ENCODE measurements at places on chromosomes 12 and 14.
A peak's percentile ranks its signal among the peaks of the same experiment; 100 is the strongest.

GRCh38 chr14:64732536-64733120, 28.4 kb downstream of the PLEKHG3 start:
- DNase-seq, result no peak

- no peak for DNase-seq
These were observed 263.2 kb downstream of the SEC23A start for GRCh38 chr14:38839694-38840365.

DNA sequence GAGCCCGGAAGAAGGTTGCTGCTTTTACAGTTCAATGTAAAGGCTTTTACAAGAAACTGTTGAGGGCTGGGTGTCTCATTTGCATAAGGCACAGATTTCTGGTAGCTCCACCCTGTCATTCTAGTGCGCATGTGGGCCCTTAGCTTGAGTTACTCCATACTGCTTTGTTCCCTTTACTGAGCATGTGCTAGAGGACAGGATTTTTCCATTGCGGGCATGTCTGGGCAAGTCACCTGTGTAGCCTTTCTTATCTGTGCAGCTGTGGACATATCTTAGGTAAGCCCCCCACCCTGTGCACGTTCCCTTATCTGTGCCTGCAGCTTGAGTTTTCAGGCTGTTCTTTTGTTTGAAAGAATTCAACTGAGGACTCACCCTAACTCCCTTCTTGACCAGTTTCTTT, 56.2 kb upstream of the ARHGAP5 start:
- no peak for DNase-seq

GRCh38 chr12:3752741-3753486, at the start of gene CRACR2A:
Gene CRACR2A (minus strand): TSS chr12:3753109. CDS start chr12:3696999, 56,110 bp downstream.
- peak; percentile 29 for DNase-seq

DNA sequence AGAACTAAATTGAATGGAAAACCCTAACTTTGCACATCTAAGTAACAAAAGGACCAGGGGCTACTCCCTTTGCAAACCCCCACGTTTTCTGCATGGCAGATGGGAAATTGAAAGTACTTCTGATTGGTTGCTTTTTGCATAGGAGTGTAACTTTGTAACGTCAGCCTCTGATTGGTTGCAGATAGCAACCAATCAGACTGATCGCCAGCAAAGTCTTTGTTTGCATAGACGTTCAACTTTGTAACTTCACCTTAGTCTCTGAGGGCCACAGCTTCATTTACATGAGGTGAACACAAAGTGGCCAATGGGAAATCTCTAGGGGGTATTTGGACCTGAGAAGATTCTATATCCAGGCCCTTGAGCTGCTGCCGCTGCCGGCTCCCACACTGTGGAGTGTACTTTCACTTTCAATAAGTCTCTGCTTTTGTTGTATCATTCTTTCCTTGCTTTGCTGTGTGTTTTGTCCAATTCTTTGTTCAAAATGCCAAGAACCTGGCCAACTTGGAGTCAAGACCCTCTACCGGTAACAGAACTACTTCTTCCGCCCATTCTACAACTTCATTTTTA, 102.5 kb upstream of the PRICKLE1 start:
- peak; percentile 1 for DNase-seq

DNA sequence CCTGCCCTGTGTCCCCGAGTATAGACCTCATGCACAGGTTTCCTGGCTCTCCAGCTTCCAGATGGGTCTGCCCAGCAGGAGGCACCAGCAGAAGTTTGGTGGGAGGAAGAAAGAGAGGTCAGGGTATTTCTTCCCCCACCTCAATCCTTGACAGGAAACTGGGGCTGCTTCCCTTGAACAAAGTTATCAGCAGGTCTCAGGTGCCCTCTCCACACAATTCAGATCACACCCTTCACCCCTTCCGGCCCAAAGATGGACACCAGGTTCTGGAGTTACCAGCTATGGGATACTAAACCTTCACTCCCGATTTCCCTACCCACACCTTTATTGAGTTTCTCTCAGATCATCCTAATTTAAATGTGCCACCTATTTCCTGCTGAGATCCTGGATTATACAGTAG, 1.2 kb downstream of the SART3 start:
- no peak for DNase-seq

GRCh38 chr12:118371321-118372282, 1.1 kb downstream of the TAOK3 start:
- DNase-seq, result no peak

DNA sequence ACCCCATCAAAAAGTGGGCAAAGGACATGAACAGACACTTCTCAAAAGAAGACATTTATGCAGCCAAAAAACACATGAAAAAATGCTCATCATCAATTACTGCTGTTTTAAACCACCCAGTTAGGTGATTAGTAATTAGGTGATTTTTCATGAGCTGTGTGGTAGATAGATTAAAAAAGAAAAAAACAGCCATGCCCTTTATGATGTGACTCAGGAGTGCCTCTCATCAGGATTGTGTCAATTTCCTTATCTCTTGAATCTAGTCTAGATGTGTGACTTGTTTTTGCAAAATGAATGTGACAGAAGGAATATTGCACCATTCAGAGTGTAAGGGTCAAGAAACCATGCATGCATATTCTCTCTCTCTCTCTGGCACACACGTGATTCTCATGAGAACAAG, 5.7 kb downstream of the OR10A7 start:
- DNase-seq, result no peak

DNA sequence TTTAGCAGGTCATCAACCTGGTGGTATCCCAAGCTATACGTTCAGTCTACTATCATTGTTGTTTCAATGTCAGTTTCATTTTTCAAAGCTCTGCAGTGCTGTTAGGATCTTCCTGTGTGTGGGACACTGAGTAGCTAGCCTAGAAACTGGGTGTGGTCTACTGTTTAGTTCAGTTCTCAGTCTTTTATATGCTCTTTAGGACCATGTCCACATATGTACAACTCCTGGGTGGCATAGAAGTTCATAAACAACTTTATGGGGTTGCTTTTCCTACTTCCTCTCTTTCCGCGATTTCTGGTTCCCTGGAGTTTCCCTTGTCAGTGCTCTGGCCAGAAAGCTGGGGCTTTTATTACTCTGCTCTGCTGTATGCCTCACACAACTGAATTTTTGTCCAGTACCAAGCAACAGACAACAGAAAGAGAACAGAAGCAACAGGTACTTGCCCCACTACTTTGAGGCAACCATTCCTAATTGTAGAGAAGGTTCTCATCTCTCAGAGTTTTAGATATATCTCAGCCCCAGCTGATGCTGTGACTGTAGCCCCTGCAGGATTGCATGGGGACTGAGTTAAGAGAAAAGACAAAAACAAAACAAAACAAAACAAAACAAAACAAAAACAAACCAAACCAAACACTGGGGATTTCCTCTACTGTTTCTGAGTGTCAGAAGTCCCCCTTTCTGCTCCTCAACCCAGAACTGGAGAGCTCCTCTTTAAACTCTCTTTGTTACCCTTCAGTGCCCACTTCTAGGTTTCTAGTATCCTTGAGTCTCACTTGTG, 30.3 kb downstream of the MIS18BP1 start:
- DNase-seq, result no peak

DNA sequence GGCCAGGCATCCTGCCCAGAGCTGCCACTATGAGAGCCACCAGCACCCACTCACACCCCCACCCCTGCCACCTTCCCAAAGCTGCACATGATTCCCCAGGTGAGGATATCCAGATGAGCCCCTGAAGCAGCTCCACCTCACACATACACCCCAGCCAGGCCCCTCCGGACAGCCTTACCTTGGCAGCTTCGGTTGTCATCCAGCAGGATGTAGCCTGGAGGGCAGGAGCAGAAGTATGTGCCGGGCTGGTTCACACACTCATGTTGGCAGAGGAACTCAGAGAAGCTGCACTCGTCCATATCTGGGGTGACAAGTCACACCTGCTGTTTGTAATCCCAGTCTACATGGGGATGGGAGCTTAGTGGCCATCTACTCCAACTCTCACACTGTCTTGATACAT, 15.4 kb upstream of the TC2N start:
- no peak for DNase-seq

GRCh38 chr12:93407054-93407962, 29.6 kb downstream of the NUDT4 start:
- DNase-seq, result no peak

DNA sequence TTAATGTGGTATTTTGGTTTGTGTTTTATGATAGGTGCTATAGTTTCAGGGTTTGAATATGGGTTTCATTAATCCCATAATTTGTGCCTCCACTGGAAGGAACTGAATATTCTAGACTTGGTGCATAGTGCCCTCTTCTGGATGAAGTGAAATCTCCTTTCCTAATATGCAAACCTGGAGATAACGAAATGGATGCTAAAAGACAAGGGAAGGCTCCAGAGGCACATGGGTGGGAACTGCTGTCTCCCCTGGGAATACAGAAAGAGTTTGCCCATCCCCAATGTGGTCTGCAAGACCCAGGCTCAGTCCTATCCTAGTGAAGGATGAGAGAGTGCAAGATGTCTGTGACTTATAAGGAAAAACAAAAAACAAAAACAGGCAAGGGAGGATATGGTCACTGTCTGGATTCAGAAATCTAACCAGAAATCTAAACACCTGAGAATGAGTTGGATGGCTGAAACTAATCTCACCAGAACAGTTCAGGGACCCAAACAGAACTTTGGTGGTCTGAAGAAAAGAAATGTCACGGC, 142.3 kb upstream of the TMPO start:
- peak; percentile 77 for DNase-seq

DNA sequence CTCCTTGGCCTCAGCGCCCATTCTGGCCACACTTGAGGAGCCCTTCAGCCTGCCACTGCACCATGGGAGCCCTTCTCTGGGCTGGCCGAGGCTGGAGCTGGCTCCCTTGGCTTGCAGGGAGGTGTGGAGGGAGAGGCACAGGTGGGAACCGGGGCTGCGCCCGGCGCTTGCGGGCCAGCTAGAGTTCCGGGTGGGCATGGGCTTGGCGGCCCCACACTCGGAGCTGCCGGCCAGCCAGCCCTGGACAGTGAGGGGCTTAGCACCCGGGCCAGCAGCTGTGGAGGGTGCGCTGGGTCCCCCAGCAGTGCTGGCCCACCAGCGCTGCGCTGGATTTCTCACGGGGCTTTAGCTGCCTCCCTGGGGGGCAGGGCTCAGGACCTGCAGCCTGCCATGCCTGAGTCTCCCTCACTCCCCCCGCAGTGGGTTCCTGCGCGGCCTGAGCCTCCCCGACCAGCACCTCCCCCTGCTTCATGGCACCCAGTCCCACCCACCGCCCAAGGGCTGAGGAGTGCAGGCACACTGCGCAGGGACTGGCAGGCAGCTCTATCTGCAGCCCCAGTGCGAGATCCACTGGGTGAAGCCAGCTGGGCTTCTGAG, 28.0 kb downstream of the TMEM117 start:
- DNase-seq, result no peak

- no peak for DNase-seq
These were observed 31.6 kb downstream of the PPP1R36 start for GRCh38 chr14:64581363-64581762.

DNA sequence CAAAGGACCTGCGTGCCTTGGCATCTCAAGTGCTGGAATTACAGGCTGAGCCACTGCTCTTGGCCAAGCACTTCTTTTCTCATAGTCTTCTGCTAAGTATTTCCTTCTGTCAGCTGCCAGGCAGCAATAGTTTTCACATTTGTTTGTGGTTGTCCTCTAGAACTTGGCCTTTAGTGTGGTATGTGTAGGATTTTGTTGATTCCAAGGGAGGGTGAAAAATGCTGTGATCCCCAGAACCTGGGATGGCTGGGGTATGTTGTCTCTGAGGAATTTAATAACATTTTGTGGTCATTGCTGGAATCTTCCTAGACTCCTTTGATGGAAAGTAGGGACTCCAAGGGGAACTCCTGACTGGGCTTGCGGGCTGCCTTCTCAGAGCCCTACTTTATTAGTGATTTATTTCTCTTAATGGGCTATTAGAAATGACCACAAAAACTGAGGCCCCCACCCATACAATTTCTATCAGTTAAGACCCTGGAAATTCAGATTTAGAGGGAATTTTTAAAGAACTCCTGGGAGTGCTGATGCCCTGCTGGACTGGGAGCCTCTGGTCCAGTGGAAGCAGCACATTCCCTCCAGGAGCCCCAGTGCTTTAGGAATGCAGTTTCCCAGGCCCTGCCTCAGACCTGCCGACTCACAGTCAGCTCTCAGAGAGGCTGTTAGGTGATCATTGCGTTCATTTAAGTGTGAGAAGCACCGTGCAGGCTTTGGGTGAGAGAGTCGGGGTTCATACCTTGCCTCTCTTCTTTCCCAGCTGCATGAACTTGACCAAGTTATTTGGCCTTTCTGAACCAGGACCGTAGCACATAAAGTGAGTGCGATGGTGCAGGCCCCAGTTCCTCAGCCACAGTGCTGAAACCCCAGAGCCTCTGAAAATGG, 22.7 kb downstream of the TRAF3 start:
- no peak for DNase-seq

GRCh38 chr12:87704374-87704773, 324.8 kb downstream of the C12orf50 start:
- DNase-seq, result no peak

DNA sequence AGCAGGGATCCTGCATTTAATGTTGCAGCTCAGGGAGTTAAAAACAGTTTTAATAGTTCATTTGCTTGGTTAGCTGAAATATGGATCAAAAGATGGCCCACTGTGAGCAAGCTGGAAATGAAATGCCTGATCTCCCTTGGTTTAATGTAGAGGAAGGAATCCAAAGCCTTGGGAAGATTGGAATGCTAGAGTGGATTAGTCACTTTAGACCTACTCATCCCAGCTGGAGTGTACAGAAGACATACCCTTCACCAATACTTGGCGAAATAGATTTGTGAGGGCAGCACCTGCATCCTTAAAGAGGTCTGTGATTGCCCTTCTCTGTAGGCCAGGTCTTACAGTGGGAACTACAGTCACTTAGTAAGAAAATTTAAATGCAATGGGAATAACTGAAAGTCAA, 58.0 kb upstream of the KRAS start:
- no peak for DNase-seq

- DNase-seq, result no peak
These were observed 65.8 kb downstream of the VWF start for GRCh38 chr12:6058481-6059161.

- no peak for DNase-seq
These were observed 65.4 kb downstream of the ERC1 start for GRCh38 chr12:1056390-1056789.

DNA sequence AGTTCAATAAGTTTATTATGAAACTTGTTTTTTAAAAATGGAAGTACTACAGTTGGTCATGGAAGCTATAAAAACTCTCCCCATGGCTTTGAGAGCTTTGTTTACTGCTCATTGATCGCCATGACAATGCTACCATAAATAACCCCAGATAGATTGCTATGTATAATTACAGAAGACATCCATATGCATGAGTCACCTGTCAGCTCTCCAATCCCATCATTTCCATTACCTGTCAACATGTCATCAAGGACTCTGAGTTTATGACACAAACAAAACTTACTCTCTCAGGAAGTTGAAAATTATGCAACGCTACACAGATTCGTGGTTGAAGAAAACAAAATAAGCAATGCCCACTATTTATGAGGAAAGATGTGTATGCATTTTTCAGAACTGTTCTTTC, 144.4 kb downstream of the SEC23A start:
- DNase-seq, result no peak

GRCh38 chr12:125114365-125115141, 49.3 kb downstream of the AACS start:
- no peak for DNase-seq

DNA sequence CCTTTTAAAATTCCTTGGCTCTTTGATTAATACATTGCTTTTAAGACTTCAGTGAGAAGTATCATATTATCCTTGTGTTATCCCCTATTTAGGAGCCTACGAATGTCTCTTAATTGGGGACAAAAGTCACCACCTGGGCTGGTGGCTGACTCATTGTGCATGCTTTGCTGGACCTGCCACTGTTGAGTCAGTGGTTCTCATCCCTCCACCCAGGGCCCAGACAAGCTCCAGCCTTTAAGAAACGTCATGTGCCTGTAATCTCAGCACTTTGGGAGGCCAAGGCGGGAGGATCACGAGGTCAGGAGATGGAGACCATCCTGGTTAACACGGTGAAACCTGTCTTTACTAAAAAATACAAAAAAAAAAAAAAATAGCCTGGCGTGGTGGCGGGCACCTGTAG, 57.9 kb downstream of the OTX2 start:
- DNase-seq, result no peak
